Central memory CD8-positive, alpha-beta T cell (primary cell): ENCODE measurements at places on chromosomes 16 and 17.

- DNase-seq: no peak
Measured at GRCh38 chr16:27698746-27699145, 148.8 kb downstream of the KATNIP start.

GRCh38 chr17:21357696-21358656 lies 18.2 kb upstream of the KCNJ12 start:
- no peak for DNase-seq

DNA sequence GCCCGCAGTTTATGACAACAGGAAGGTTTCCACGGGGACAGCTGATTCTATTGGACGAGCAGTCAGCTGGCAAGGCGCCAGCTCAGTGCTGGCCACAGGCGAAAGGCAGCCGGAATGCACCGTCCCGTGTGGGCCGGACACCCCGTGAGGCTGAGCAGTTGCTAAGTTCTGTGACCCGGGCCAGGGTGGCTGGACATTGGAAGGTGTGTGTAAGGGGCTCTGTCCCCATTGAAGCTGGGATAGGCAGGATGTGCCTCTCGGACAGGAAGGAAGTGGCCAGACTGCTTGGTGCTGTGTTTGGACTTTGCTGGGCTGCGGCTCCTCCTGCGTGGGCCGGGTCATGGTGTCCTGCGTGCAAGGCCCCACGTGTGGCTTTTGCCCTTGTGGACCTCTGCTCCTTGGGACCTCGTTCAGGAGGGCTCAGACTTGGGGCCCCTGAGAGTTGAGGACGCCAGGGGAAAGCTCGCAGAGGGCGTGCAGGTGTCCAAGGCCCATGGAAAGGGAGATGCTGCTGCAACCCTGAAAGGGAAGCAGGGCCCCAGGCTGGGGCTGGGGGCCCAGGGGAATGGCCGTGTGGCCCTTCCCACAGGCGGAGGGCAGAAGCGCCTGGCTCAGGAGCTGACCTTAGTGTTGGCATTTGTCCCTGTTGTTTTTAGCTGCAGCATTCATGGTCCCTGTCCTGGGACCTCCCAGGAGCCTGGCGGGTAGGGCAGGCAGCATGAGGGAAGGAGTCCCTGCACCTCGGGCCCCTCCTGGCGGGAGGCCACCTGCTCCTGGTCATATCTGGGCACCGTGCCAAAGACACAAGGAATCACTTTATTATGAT lies 10.0 kb downstream of the BAIAP2 start:
- DNase-seq: no peak

GRCh38 chr16:3028716-3029319 lies 5.0 kb downstream of the THOC6 start:
- no peak for DNase-seq

DNA sequence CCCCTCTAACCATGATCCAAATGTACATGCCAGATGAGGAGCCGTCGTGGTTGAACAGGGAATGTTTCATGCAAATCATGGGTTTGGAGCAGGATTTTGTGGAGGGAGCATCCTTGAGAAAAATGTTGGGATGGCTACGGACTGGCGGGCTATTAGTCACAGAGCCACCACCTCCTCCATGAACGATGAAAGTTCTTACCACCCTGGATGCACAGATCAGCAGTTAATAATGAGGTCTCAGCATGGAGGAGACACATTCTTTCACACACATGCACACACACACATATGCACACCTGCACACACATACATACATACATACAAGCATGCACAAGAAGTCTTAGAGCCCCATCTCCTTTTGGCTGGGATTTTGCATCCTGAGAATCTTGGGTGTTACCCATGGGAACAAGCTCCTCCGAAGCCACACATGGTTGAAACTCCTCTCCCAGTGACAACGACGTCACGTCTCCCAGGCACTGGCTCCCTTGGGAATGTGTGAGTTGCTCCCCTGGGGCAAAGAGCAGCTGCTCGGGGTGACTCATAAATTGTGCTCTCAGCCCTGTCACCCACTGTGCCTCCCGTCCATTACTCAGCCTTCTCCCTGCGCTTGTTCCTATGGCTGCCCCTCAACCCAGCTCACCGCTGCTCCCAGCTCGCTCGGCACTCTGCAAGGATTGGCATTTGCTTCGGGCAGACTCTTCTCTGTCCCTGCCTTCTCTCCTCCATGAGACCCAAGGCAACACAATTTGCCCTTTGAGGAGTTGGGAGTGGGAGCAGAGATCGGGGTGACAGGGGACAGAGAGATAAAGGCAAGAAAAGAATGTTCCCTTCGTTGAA lies 344.6 kb downstream of the SOX9 start:
- DNase-seq: no peak

- no peak for DNase-seq
Measured at GRCh38 chr17:73311428-73311780, 397 bp downstream of the CDC42EP4 start.

- DNase-seq: no peak
Measured at GRCh38 chr17:55546991-55547664, 35.9 kb upstream of the SMIM36 start.

DNA sequence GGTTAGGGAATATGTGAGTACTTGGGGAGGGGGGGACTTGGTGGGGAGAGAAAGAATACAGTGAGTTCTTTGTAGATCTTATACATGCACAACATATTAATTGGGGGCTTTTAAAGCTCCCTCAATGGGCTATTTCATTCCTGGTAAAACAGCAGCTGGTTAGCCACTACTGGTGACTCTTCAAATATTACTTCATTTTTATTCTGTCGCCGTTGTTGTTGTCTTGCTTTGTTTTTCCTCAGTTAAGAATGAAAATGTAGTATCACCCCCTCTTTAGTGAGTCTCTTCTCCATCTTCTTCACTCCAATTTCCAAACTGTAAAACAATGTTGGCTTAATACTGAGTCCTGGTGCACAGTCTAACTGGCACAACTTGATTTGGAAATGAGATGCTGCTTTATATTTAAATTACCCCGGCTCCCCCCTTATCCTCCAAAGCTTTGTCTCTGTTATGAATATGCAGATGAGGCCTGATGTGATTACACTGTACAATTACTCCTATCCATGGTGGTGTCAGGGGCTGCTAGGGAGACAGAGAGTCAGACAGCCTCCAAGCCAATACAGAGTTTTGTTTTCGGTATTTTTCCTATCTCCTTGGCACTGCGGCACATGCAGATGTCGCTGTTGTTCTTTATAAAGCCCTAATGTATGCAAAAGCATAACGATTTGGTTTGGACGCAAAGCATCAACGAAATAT lies 256.9 kb upstream of the PMFBP1 start:
- DNase-seq: no peak

DNA sequence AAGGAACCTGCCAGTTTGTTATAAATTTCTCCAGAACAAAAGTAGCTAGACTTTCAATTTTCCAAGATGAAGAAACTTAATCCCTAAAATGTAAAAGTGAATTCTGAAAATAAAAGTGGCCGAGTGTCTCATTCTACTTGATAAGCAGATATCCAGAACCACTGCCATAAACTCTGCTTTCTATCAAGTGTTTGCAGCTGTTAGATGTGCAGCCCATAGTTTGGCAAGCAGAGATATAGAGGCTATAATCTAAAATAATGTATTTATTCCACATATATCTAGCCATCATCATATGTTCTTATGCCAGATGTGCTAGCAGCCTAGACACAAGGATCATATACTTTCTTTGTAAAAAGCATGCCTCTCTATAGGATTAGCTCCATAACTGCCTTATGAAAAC lies 14.7 kb upstream of the FBXL20 start:
- DNase-seq: no peak

DNA sequence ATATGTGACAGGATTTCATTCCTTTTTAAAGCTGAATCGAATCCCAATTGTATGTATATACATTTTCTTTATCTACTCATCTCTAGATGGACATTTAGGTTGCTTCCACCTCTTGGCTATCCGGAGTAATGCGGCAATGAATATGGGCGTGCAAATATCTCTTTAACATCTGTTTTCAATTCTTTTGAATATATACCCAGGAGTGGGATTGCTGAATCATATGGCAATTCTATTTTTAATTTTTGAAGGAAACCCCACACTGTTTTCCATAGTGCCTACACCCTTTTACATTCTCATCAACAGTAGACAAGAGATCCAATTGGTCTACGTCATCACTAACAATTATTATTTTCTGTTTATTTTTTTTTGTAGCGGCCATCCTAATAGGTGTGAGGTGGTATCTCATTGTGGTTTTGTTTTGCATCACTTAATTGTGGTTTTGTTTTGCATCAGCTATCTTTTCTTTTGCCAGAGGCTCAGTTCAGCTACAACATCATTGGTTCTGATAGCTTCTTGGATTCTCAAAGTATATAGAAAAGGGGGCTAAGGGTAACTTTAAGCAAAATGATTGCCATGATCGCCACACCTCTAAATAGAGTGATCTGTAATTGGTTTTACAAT lies 25.6 kb upstream of the MAP2K6 start:
- no peak for DNase-seq

GRCh38 chr17:60664022-60664421 lies 13.6 kb upstream of the BCAS3 start:
- DNase-seq: no peak

GRCh38 chr16:86874141-86874540 lies 295.8 kb downstream of the FOXL1 start:
- DNase-seq: no peak

- DNase-seq: no peak
Measured at GRCh38 chr17:83024218-83024971, 55.0 kb upstream of the METRNL start.

- DNase-seq: no peak
Measured at GRCh38 chr16:85174871-85175723, 62.8 kb upstream of the CIBAR2 start.

- DNase-seq: no peak
Measured at GRCh38 chr17:83109793-83110645, 30.6 kb downstream of the METRNL start.

GRCh38 chr17:79557276-79558090 lies 53.4 kb downstream of the RBFOX3 start:
- no peak for DNase-seq

GRCh38 chr16:53900667-53901066 lies 196.7 kb downstream of the FTO start:
- no peak for DNase-seq

- no peak for DNase-seq
Measured at GRCh38 chr17:58956997-58957724, 149.5 kb downstream of the TRIM37 start.

DNA sequence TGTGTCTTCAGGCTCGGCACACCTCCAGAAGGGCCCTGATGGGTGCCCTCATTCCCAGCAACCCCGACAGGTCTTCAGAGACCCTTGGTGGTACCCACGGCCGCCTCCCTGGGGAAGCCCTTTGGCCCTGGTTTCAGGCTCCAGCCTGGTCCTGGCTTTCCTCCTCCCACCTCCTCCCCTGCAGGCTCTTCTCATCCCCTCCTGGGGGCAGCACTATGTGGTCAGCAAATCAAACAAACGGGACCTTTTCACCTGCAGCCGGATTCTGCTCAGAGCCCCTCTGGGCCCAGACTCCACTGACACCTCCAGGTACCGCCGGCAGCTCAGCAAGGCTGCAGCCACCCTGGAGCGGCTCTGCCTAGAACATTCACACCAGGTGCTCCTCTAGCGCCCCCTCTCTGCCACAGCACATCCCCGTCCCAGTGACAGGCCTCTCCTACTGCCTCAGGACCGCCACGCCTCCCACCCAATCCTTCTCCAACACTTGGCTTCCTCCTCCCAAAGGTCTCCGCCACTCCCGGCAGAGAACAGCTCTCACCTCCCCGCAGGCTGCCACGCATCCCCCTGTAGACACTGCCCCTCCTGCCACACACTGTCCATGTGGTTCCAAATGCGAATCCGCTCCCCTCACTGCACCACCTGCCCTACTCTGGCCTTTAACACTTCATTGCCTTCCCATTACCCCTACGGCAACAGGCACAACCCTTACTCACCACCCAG lies 12.0 kb downstream of the CORO7 start:
- peak; percentile 32 for DNase-seq

- no peak for DNase-seq
Measured at GRCh38 chr16:20704281-20704680, 6.8 kb upstream of the ACSM1 start.

DNA sequence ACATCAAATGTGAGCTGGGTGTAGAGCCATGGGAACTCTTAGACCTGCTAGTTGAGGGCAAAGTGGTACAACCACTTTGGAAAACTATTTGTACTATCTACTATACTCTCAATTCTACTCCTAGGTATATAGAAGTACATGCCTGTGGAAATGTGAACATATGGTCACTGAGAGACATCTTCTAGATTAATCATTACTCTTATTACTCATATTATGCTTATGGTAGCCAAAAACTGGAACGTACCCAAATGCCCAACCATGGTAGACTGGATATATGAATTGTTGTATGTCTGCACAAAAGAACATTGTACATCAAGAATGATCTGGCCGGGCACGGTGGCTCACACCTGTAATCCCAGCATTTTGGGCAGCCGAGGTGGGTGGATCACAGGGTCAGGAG lies 2.7 kb downstream of the WDR45B start:
- no peak for DNase-seq

- DNase-seq: no peak
Measured at GRCh38 chr16:66594739-66595138, 9.8 kb upstream of the CMTM3 start.

GRCh38 chr17:80312621-80313135 lies 52.0 kb downstream of the RNF213 start:
- DNase-seq: no peak

DNA sequence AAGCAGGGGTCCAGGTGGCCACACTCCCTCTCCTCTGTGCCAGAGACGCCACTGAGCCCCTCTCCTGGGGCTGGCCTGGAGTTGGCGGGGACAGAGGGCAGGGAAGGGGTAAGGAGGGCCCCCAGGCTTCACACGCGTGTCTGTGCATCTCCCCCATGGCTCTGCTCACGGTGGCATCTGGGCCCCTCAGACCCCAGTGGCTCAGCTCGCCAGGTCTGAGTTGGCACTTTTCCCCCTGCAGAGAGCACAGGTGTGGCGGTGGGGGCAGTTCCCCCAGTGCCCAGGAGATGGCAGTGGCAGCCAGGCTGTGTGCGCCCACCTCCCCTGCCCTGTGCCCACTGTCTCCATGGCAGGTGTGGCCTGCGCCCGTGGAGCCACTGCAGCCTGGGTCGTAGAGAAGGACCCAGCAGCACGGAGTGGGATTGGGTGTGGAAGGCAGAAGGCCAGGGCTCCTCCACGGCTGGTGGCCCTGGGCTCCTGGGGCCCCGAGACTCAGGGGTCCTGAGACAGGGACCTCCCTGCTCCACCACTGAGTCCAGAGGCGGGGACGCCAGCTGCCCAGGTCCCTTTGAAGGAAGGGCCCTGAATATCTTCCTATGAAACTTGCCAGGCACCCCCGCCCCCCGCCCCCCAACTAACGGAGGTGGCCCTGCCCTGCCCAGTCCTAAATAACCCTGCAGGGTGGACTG lies 4.3 kb upstream of the APRT start:
- DNase-seq: peak; percentile 41

DNA sequence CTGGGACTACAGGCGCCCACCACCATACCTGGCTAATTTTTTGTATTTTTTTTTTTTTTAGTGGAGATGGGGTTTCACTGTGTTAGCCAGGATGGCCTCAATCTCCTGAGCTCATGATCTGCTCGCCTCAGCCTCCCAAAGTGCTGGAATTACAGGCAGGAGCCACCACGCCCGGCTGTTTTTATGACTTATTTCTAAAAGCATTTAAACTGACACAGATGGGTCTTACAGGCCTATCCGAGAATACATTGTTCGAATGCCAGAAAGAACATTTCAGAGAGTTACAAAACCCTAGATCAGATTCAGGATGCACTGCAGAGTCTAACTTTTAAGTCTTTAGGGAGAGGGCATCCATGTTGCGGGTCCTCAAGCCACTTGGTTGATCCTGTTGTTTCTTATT lies 234.7 kb upstream of the MAF start:
- DNase-seq: no peak
